ENCODE measurements at places on chromosomes 12 and 14.

DNA sequence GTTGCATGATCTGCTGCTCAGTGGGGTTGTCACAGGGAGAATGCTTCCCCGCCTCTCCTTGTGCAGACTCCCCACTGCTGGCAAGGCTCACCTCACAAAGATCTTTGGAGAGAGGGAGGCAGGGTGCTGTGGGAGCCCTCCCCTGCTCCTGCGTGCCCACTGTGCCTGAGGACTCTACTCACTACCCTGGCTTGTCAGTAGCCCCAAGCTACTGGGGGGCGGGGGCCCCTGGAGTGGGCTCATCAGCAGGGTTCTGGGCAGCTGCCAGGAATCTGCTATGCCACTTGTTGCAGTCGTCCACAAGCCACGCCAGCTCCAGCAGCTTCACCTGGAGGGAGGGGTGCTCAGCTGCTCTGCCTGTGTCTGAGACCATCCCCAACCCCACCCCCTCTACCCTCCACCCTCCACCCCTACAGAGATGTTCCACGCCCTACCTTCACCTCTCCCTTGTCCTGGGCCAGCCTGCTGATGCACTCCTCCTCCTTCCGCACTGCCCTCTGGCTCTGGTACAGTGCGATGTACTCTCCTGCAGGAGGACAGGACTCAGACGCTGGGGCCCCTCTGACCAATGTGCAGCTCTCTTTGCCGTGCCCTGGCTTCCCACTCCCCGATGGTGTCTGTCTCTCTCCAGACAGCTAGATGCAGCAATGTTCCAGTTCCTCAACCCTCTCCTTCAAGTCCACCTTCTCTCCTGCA, 14.2 kb upstream of the BLTP3B start:
- no peak for DNase-seq

- DNase-seq: peak; percentile 74
Observed at GRCh38 chr12:3122841-3123678, 45.9 kb downstream of the TSPAN9 start.

GRCh38 chr12:8037947-8038346, 5.4 kb downstream of the FOXJ2 start:
- DNase-seq: no peak

DNA sequence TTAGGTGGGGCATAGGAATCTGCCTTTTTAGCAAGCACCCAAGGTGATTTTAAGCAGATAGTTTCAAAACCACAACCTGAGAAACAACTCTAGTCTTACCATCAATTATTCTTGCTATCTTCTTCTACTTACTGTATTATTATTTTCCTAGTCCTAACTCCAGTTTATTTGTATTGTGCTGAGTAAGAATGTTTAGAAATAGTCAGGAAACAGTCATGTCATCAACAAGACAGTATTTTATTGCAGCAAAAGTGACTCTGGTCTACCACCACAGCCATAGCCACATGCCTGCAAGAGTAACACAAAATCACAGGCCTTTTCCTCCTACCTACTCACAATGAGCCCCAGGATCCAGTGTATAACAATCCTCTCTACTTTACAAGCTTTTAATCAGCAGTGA, 46.3 kb upstream of the FLRT2 start:
- DNase-seq: no peak

DNA sequence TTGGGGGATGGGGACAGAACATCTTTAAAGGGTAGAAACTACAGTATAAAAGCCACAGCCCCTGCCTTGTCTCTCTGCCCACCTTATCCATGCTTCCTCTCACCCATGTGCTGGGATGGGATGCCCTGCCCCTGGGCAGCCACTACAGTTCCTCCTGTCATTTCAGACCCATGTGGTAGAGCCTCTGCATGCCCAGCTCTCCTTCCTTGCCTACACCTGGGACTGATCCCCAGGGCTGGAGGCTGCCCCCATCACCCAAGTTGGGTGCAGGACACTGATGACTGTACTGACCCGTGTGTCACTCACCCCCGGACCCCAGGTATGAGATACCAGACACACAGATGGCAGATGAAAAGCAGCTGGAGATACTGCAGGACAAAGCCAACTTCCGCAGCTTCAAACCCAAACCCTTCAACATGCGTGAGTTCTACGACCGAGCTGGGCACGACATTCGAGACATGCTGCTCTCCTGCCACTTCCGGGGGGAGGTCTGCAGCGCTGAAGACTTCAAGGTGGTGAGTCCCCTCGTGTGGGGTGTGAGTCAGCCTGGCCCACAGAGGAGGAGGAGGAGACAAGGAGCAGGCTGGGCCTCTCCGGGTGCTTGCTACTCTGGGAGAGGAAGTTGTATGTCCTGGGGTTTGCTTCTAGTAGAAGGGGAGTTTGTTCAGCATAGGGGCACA, 2.2 kb downstream of the ASIC1 start:
- DNase-seq: no peak

DNA sequence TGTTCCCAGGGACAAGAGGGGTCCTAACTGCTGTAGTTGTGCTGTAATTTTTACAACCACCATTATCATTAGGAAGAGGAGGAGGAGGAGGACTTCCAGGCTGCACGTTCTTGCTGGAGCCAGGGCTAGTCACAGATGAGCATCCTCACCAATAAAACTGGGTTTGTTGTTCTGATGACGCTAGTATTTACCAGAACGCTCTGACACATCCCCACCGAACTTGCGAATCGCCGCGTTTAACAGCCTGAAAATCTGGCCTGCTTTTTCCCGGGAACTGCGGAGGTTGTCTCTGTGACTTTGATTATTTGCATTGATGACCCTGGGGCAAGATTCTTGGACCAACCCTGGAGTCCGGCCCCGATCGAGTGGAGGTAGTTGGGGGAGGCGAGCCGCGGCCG, 10.2 kb downstream of the TBX5 start:
- no peak for DNase-seq

DNA sequence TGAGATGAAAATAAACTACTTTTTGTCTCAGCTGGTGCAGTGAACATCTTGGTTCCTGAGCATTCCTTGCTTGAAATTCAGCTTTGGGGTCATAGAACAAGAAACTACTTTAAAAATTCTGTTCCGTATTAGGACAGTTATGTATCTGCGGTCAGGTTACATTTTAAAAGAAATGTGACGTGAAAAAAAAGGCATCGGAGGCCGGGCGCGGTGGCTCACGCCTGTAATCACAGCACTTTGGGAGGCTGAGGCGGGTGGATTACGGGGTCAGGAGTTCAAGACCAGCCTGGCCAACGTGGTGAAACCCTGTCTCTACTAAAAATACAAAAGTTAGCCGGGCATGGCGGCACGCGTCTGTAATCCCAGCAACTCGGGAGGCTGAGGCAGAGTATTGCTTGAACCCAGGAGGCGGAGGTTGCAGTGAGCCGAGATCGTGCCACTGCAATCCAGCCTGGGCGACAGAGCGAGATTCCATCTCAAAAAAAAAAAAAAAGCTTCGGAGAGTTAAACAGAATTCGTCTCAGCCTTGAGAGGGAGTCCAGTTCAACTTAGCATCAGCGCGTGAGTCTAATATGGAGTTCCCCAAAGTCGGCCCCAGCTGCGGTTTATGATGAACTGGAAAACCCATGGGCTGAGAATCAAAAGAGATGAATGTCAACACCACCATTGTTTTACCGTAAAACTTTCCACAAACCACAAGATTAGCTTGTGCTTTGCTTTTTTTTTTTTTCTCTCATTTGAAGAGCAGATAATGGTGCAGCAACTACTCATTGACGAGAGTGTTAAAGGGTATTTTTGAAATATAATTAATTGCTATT, 2.1 kb upstream of the SLC2A13 start:
- no peak for DNase-seq

GRCh38 chr14:79375356-79375755, 835.9 kb downstream of the DIO2 start:
- peak; percentile 6 for DNase-seq

GRCh38 chr12:111126331-111126730, 206.0 kb upstream of the MYL2 start:
- no peak for DNase-seq

GRCh38 chr12:124545508-124546418, 21.6 kb downstream of the NCOR2 start:
- DNase-seq: no peak

DNA sequence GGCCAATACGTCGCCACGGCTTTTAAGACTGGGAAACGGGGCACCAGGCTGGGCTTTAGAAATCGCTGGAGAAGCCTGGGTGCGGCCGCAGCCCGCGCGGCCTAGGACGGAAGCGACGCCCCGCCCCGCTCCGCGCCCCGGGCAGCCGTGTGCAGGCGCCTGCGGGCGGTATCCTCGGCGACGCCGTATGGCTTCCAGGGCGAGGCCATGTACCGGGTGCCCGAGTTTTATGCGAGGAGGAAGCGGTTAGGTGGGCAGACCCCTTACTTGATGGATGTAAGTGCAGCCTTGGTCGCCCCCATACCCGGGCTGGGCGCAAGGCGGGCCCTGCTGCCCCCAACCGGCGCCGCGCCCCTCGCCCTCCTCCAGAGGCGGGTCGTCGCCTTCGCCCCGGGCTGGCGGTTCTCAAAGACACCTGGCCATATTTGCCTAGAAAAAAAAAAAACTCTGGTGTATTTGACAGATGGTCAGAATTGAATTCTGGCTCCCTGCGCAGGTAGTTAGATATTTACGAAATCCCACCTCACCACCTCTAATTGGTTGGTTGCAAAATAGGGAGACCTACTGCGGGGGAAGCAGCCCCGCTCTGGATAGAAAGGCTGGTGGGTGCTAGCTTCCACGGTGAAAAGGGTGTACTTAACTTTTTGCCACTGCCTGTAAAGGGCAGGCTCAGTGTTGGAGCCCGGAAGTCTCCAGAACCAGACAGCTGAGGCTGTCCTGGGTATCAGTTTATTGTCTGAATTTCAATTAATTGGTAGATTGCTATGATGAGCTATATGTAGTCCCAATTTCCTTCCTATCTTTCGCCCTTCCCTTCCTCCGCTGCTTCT, at the start of gene PPP1R36:
Gene PPP1R36, plus strand, starts transcription at position 171 of the 830 bp plus-strand sequence. Its CDS starts 37 bp downstream, at position 208.
- peak; percentile 71 for DNase-seq

GRCh38 chr12:49866859-49867569, 24.1 kb upstream of the BCDIN3D start:
- DNase-seq: peak; percentile 89

- peak; percentile 14 for DNase-seq
Observed at GRCh38 chr12:58359084-58359483, 417.7 kb downstream of the ATP23 start.

- DNase-seq: no peak
Observed at GRCh38 chr12:91921555-91921954, 224.1 kb downstream of the BTG1 start.

GRCh38 chr12:124157406-124157805, 137.5 kb upstream of the RFLNA start:
- DNase-seq: no peak

- peak; percentile 54 for DNase-seq
Observed at GRCh38 chr14:70807898-70808415, 1.4 kb downstream of the MAP3K9 start.

- no peak for DNase-seq
Observed at GRCh38 chr12:2533036-2533435, 261.7 kb upstream of the FKBP4 start.

- peak; percentile 52 for DNase-seq
Observed at GRCh38 chr12:128259556-128260070, 7.4 kb upstream of the TMEM132C start.

GRCh38 chr12:116636608-116637519, 77.7 kb downstream of the MAP1LC3B2 start:
- DNase-seq: no peak

DNA sequence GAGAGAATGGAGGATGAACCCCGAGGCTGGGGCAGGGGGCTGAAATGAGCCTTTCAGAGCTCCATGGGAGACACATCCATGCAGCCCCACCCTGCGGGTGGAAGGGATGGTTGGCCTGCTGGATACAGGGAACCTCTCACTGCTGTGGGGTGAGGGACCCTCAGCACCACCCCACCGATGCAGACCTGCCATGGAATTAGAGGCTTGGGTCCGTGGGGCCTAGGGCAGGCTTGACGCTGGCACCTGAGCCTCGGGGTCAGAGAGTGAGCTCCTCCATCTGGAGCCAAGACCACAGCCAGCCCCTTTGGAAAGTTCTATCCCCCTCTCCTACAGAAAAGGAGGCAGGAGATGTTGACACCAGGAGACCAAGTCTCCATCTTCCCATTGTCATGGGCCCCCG, 7.4 kb upstream of the KRT74 start:
- DNase-seq: no peak

DNA sequence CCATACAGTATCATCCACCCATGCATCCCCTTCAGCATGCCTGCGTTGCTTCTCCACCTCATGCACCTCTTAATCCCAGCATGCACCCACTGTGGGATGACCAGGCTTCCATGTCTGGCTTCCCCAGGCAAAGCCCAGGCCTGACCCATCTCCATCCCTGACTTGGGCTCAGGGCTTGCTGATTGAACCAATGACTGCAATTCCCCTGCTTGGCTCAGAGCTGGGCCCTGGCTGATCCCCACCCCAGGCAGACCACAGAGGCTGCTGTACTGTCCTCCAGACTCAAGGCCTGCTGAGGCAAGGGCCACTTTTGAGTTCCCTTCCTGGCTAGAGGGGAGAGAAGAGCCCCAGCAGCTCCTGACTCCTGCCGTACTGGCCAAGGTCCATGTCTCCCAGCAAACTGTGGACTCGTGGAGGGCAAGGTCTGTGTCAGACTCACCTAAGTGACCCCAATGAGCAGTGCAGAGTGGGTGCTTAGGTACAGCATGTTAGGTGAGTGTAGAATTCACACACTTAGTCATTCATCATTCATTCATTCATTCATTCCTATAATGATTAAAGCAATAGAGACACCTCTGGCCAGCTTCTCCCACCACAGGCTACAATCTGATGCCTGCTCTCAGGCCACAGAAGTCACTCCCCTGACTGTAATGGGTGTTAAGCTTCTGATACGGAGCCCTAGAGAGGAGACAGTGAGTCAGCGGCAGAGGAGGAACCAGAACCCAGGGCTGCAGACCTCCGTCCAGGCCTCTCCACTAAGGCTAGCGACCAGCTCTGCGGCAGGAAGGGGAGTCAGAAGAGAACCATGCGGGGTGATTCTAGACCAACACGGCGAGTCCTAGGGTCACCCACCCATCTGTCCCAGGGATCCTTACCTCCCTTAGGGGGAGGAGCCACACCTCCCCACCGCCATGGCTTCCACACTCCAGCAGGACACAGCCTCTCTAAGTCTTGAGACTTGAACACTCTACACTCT, 2.9 kb downstream of the BEGAIN start:
- no peak for DNase-seq

DNA sequence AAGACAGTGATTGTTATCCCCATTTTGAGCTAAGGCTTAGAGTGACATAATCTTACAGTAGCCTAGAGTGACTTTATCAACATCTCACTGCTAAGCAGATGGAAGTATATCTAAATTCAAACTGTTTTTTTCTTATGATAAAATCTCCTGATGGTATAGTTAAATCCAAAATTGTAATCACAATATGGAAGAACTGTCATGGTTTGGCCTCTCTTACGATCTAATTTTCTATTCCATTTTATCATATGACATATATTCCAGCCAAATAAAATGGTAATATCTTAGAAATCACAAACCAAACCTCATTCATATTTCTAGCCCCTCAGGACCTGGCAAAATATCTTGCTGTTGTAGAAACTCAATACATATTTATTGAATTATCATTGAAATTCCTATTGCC, 864.7 kb downstream of the SLC6A15 start:
- no peak for DNase-seq

GRCh38 chr12:71315328-71315985, 124.1 kb upstream of the LGR5 start:
- DNase-seq: no peak

DNA sequence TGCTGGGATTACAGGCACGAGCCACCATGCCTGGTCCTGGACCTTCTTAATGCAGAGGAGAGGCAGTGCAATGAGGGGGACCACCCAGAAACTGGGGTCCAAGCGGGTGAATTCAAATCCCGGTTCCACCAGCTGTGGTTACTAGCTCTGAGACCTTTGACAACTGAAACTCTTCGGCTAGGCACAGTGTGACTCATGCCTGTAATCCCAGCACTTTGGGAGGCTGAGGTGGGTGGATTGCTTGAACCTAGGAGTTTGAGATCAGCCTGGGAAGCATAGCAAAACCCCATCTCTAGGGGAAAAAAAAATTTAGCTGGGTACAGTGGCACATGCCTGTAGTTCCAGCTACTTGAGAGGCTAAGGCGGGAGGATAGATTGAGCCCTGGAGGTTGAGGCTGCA, 5.0 kb upstream of the CD4 start:
- no peak for DNase-seq
